ENCODE measurements at places on chromosomes 5 and 9. TPM values are rescaled to one million over a fixed set of nuclear protein-coding genes. Genes with fewer than 3 reads are reported as not detected.

NR6A1 gene
- total RNA-seq = 1.7 TPM

FER gene
- total RNA-seq = 4.9 TPM

CARD9 gene
- 1.2 TPM for total RNA-seq

IL4 gene
- total RNA-seq = not detected

NCBP1 gene
- 29.4 TPM for total RNA-seq

PCDH1 gene
- total RNA-seq = 1.7 TPM

ANP32B gene
- total RNA-seq = 280 TPM

IL3 gene
- total RNA-seq = not detected

HTR4 gene
- not detected for total RNA-seq

PCDHA1 gene
- total RNA-seq = 0.21 TPM

RMI1 gene
- 10.2 TPM for total RNA-seq

MEIKIN gene
- total RNA-seq = not detected

GLIPR2 gene
- 11.2 TPM for total RNA-seq

DDX4 gene
- 0.02 TPM for total RNA-seq

S1PR3 gene
- 32.4 TPM for total RNA-seq

BNIP1 gene
- 16.8 TPM for total RNA-seq

SLCO6A1 gene
- not detected for total RNA-seq

RARS1 gene
- 93.8 TPM for total RNA-seq

SMIM33 gene
- total RNA-seq = not detected

All from A549 treated with CpdA at 1 μM for 4 hours (cell line).